ENCODE measurements at places on chromosomes 1 and 21.
A peak's percentile ranks its signal among the peaks of the same experiment; 100 is the strongest.

DNA sequence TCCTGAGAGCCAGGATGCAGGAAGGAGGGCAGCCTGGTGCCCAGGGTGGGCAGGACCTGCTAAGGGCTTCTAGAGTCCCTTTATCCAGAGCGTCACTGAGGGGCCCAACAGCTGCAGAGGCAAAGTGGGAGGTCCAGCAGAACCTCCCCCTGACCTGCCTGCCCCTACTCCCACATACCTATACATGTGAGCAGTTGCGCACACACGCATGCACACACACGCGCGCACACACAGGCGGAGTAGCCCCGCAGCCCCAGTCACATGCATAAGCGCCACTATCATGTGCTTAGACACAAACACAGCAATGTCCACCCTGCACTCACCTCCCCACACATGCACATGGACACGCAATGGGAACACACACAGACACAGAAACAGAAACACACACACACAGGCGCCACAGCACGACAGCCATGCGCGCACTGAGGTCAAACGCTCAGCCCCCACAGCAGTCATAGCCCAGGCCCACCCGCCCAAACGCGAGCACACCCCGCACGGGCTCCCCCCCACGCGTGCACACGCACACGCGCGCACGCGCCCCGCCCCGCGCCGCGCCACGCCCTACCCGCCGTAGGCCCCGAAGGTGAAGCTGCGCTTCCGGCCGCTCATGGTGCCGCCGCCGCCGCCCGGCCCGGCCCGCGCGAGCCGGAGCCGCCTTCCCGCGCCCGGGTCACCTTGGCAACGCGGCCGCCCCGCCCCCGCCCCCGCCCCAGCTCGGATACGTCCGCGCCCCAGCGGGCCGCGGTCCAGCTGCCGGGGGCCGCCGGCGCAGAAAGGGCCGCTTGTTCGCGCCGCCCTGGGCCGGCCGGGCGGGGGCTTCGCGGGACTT is 17.7 kb downstream of the RAP1GAP start:
- no peak for DNase-seq

DNA sequence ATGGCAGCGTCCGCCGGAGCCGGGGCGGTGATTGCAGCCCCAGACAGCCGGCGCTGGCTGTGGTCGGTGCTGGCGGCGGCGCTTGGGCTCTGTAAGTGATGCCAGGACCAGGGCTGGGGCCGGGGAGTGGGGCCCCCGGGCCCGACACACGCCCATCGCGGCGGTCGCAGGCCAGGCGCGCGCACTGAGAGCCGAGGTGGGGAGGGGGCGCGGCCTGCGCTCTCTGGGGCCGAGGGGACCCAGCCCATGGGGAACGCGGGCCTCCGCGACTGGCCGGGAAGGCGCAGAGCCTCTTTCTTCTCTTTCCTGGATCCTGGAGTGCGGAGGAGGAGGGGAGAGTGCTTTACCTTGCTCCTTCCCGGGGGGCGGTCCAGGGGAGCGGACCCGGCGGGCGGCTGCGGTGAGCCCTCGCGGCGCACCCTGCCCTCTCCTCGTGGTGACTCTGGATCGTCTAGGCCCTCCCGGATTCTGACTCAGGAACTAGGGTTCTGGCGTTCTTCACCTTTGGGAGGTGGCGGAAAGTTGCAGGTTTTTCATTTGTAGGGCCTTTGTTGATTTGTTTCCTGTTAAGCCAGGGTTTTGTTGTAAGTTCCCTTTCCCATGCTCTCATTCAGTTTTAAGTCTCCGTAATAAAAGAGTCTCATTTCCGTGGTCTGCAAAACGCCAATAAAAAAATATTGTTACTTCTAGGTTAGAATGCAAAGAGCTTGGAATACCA is 529 bp downstream of the MPZL1 start:
- DNase-seq = peak; percentile 44

DNA sequence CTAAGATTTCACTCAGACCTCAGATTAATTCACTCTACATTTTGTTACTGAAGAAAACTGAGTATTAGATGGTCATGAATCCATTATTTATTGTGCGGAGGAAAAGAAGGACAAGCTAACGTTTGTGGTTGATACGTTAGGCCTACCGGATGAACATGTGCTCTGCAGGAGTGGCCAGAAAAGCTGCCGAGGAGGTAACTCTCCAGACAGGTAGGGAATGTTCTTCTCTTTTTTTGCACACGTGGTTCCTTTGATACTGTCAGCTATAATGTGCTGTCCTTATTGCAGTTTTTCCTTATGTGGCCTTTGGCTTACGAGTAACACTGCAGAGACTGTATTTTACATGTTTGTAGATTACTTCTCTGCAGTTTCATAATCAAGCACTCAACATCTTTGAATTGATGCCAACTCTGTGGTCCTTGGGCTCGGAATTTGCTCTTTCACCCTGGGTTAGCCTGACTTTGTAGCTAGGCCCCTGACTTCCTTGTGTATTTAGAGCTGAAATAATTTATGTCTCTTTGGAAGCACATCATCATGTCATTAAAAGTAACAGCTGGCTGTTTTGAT is 13.6 kb downstream of the MTR start:
- DNase-seq = no peak

GRCh38 chr1:84502927-84503326 is 3.3 kb upstream of the SPATA1 start:
- no peak for DNase-seq

DNA sequence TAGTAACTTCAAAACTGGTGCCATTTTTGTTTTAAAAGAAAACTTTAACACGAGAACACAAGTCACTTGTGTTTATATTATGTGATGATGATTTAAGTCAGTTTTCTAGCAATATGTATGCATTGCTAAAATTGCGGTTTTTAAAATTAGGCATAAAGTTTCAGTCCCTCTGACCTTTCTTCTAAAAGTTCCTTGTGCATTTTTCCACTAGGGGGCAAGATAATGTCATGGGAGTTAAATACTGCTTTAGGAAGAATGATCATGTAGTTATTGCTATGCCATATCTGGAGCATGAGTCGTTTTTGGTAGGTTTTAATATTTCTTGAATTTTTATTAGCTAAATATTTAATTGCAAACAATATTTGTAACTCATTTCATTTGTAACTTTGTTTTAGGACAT is 10.7 kb downstream of the CDC7 start:
- peak; percentile 48 for DNase-seq
